ENCODE measurements at places on chromosomes 6 and 20.

GRCh38 chr6:3895805-3896204, 46.6 kb downstream of the FAM50B start:
- DNase-seq = no peak

DNA sequence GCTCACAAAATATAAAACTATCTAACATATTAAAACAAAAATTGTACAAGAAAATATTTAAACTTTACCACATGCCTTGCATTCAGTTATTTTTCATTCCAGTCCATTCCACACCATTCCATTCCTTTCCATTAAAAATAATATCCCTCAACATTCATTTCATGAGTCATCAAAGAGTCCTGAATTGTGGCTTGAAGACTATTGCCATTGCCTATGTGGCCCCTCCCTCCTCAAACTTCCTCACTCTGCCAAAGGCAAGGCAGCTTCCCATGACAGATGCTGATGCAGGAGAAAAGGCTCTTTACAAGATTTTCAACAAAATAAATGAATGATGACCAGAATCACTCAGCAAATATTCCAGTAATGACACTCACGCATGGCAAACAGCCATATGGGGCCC, 31.7 kb downstream of the IL20RA start:
- DNase-seq = no peak

DNA sequence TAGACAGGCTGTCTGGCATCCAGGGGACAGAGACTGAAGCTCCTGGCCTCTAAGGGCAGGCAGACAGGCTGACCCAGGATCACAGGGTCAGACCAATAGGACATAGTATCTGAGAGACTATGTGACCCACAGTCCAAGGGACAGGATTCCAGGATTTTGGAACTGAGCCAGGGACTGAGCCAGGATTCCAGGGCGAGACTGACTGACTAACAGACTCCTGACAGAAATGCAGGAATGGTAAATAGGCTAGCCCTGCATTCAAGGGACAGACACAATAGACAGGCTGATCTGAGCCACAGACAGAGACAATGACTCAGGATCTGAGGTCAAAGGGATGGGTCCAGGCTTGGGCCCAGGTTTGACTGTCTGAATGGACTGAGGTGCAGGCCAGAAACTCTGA, 19.8 kb downstream of the XKR7 start:
- DNase-seq = no peak

GRCh38 chr6:36851626-36852025, 12.4 kb upstream of the CPNE5 start:
- DNase-seq = peak; percentile 59

- DNase-seq = peak; percentile 40
Measured at GRCh38 chr20:2900845-2901592, 27.7 kb downstream of the PTPRA start.

- no peak for DNase-seq
Measured at GRCh38 chr20:939606-940005, 23.5 kb upstream of the ANGPT4 start.

DNA sequence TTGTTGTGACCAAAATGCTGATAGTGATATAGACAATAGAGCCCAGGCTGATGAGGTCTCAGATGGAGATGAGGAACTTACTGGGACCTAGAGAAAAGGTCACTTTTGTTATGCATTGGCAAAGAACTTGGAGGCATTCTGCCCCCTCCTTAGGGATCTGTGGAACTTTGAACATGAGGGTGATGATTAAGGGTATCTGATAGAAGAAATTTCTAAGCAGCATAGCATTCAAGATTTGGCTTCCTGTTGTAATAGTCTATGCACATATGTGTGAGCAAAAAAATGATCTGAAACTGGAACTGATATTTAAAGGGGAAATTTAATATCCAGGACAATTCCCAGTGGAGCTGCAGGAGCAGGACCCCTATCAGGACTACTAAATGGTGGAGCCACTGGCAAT, 17.1 kb downstream of the HLA-A start:
- DNase-seq = no peak

DNA sequence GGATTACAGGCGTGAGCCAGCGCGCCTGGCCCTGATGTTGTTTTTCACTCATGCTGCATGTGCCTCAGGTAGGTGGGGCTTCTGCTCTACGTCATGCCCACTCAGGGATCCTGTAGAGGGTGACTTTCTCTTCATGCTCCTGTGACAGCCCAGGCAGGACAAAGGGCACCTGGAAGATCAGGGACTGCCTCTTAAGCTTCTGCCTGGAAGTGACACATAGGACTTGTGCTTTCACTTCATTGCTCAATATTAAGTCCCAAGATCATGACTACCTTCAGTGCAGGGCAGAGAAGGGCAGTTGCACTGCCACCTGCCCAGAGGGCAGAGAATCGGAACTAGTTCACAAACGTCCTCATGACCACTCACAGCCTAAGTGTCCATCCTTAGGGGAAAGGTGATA, 249.5 kb upstream of the SULF2 start:
- no peak for DNase-seq

- no peak for DNase-seq
Measured at GRCh38 chr6:158647501-158647900, 2.4 kb upstream of the SYTL3 start.

DNA sequence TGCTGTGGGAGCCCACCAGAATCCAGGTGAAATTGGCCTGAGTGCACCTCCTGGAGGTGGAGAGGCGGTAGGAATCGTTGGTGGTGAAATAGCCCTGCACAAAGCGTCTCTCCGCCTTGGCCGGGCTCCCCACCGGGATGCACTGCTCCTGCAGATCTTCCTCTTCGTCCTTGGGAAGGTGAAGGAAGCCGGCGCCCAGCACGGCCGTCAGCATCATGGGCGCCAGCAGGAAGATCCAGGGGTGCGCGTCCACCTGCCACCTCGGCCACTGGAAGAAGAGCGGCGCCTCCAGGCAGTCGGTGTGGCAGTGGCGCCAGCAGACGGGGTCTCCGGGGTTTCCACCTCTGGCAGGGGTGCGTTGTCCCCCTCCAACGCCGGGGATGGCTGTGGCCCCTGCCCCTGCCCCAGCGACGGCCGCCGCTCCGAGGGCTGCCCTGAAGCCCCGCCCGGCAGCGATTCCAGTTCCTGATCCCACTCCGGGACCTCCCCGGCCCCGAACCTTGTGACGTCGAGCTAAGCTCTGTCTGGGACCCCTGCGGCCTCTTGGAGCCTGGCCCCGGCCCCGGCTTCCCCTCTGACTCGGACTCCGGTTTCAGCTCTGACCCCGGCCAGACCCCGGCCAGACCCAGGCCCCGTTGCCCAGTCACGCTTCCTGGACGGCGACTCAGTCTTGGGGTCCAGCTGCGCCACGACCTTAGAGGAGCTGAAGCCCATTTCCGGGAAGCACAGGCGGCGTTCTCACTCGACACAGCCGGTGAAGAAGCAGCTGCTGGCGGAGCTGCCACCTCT, 91.9 kb downstream of the CD164 start:
- no peak for DNase-seq

- DNase-seq = no peak
Measured at GRCh38 chr6:126002755-126003679, 16.7 kb downstream of the TRMT11 start.

All from hematopoietic multipotent progenitor cell treated with erythropoietin and hydrocortisone succinate and interleukin-3 and kit ligand, for 4 days (in vitro differentiated cells).